ENCODE measurements at places on chromosomes 16 and 17.

- no peak for DNase-seq
These were observed 72.5 kb downstream of the KNOP1 start for GRCh38 chr16:19645557-19645981.

- DNase-seq, result no peak
These were observed 51.7 kb downstream of the GAN start for GRCh38 chr16:81366316-81366932.

GRCh38 chr17:44171931-44172455 lies 1.5 kb downstream of the ASB16 start:
- DNase-seq, result peak; percentile 82

DNA sequence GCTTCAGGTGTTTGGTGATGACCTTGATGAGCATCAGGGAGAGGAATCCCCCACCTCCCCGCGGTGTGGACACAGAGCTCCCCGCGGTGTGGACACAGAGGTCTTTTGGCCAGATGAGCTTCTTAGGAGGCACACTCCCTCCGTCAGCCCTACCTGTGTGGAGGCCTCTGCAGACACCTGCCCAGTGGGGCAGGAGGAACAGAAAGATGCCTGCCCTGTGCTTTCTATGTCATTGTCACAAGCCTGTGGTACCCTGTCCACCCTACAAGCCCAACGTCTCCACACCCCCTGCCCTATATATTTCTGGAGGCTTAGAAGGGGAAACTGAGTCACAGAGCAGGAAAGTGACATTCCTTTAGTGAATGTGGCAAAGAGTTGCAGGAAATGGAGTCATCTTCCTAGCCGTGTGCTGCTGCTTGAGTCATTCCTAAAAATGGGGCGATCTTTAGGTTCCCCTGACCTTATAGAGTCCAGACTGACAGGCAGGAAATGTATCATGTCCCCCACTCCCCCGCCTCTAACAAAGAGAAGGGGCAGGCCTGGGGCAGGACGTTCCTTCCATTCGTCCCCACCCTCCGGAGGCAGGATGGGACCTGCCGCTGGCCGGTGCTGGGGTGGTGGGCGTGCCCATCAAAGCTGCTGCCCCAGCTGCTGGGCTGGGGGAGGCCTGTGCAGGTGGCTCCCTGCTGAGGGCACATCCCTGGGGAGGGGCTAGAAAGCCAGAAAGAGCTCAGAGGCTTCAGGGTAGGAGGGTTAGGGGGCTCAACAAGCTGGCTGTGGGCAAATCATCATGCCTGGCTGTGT lies 1.0 kb upstream of the C16orf74 start:
- no peak for DNase-seq

- DNase-seq, result no peak
These were observed 129.1 kb downstream of the SNX11 start for GRCh38 chr17:48236681-48237134.

DNA sequence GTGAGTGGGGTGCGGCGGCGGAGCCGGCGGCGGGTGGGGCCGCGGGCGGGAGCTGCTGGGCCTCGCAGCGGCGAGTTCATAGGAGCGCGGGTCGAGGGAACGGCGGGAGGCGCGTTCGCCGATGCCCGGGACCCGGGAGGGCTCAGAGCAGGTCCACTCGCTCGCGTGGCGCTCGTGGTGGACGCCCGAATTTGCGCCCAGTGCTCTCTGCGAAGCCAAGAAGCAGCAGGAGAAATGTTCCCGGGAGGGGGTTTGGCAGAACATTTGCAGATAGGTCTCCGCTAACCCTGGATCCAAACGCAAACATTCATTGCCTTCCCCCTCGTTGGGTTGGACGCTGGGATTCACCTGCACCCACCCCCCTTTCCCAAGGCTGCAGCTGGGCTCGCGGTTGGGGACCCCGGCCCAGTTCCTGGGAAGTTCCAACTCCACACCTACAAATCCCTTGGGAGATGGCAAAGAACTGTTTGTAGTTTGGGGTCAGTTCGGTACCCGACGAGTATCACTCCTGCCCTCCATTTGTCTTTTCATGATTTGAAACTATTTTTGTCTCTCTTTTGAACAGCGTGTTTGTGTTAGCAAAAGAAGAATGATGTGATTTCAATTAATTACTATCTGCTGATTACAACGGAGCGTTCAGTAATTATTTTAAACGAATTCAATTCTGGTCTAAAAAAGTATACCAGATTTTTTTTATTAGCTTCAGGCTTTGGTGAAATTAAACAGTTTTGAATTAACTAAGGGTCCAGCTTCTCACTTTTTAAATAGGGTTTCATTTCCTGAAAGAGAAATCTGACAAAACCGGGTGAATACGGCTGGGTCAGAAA lies 2.3 kb downstream of the NTN1 start:
- no peak for DNase-seq

- DNase-seq, result no peak
These were observed 1.1 kb downstream of the VASN start for GRCh38 chr16:4372578-4373355.

DNA sequence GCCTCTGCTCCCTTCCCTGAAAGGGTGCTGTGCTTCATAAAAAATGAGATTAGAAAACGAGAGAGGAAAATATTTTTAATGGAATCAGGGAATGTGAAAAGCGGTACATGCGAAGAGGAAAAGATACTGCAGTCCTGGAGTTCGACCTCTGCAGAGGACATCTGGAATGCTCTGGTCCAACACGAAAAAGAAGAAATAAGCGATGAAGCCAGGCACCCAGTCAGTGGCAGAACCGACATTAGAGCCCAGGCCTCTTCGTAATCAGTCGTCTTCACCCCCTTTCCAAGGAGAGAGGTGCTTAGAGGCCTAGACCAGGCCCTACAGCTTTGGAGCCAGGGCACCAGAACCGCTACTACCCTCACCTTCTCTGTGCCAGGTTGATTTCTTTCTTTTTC lies 459 bp upstream of the MARCHF10 start:
- no peak for DNase-seq
